ENCODE measurements at places on chromosomes 3 and 15.
A peak's percentile ranks its signal among the peaks of the same experiment; 100 is the strongest.

- no peak overlapping the region for H3K27ac ChIP-seq
- DNase-seq, result no peak
- H3K27me3 ChIP-seq, result no peaks in the 10 kb centered on the region
- no peak overlapping the region for H3K4me3 ChIP-seq
- no peaks in the 10 kb centered on the region for H3K4me1 ChIP-seq
Observed at GRCh38 chr15:38061856-38062649, 127.6 kb downstream of the TMCO5A start.

- peak overlapping the region; percentile 83 for H3K27ac ChIP-seq
- H3K4me1 ChIP-seq, result peaks cover 16% of the 10 kb centered on the region
- no peak overlapping the region for H3K4me3 ChIP-seq
- peak; percentile 68 for DNase-seq
- H3K27me3 ChIP-seq, result no peaks in the 10 kb centered on the region
- no peaks in the 10 kb centered on the region for H3K36me3 ChIP-seq
Observed at GRCh38 chr3:58049143-58049785, 41.0 kb downstream of the FLNB start.

DNA sequence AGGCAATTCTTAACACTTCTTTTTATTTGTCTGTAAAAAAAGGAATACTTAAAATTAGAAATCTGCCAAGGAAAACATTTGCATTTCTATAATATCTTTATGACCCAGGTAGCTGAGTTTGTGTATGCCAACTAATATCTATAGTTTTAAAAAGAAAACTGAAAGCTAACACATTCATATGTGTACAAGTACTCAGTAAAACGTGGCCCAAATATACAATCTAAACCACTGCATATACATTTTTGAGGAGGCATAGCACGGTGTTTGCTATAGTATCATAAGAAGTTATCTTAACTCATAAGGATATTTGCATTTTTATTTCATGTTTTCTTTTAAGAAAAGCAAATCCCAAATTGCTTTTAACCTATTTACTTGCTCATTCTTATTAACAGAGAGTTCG is 172.7 kb downstream of the ZBTB20 start:
- H3K27ac ChIP-seq, result no peak overlapping the region
- H3K4me1 ChIP-seq, result no peaks in the 10 kb centered on the region
- no peak for DNase-seq

GRCh38 chr3:141460097-141460704 is 26.6 kb upstream of the RASA2 start:
- H3K27ac ChIP-seq, result no peak overlapping the region
- DNase-seq, result peak; percentile 86
- no peaks in the 10 kb centered on the region for H3K36me3 ChIP-seq
- no peaks in the 10 kb centered on the region for H3K27me3 ChIP-seq
